ENCODE measurements at places on chromosomes 4 and X.

GRCh38 chrX:133448512-133449076, 33.3 kb upstream of the GPC4 start:
- no peak for DNase-seq

DNA sequence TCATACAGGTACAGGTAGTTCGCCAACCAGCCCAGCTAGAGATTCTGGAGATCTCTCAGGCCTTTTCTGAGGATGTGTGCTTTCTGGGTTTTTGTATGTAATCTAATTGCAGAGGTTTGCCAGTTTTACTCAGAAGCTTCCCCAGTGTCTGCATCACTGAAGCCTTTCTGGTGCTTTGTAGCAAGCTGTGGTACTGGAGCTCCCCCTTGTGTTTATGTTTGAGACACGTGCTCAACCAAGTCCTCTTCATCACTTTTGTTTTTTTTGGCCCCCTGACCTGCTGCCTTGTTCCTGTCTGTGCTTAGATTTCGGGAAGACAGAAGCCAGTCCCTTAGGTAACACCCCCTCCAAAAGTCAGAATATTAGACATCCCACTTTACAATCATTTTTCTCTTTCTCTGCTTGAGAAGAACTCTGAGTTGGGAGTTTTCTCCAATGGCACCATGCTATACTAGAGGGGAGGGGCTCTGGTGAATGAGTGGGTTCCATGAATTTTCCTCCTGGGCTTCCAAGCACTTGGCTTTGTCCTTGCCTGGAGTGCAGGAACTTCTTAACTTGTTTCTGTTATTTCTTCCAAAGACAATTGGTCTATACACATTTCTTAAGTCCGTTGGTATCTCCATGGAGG, 128.4 kb upstream of the TBC1D9 start:
- peak; percentile 46 for DNase-seq

- no peak for DNase-seq
Observed at GRCh38 chr4:173821036-173821435, 291.0 kb upstream of the HAND2 start.

DNA sequence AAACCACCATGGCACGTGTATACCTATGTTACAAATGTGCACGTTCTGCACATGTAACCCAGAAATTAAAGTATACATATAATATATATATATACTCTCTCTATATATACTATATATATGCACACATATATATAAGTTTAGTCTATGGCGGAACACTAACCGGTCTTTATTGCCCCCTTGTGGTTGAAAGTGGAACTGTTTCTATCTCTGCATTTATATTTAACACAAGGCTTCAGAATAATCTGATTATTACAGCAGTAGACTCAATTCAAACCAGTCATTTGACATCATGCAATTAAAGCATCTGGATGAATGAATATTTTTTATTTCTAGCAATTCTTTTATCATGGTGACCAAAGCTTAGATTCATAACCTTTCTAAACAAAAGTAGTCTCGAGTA, 14.6 kb downstream of the RAB9B start:
- DNase-seq, result no peak

GRCh38 chr4:183600189-183600685, 58.7 kb downstream of the RWDD4 start:
- DNase-seq, result no peak

DNA sequence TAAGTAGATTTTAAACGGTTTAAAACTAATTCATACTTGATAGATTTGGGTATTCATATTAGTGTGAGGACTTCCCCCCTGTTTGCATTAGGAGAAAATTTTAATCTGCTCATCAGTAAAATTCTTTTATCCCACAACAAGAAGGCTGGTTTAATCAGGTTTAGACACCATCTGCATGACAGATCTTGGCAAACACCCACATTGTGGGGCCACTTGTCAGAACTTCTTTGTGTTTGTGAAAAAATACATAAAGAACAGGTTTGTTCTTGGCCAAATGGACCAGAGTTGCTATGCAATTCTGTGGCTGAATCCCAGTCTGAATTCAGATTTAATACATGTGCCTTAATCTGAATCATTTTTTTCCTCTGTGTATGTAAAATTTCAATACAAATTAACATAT, 121.1 kb downstream of the REPS2 start:
- no peak for DNase-seq

GRCh38 chr4:129403848-129404247, 307.9 kb downstream of the C4orf33 start:
- DNase-seq, result no peak

DNA sequence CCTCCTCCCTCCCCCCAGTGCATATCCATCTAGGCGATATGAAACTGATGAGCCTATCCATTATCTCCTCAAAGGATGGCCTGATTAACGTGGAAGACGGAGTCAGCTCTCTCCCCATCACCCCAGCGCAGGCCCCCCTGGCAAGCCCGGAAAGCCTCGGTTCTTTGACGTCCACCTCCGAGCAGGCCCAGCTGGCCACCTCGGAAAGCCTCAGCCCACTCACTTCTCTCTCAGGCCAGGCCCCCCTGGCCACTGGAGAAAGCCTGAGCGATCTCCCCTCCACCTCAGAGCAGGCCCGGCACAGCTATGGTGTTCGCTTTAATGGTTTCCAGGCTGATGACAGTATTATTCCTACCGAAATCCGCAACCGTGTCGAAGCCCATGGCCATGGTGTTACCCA, 14.8 kb downstream of the GABRQ start:
- DNase-seq, result no peak

GRCh38 chr4:657834-658667, 16.0 kb downstream of the ATP5ME start:
- no peak for DNase-seq

DNA sequence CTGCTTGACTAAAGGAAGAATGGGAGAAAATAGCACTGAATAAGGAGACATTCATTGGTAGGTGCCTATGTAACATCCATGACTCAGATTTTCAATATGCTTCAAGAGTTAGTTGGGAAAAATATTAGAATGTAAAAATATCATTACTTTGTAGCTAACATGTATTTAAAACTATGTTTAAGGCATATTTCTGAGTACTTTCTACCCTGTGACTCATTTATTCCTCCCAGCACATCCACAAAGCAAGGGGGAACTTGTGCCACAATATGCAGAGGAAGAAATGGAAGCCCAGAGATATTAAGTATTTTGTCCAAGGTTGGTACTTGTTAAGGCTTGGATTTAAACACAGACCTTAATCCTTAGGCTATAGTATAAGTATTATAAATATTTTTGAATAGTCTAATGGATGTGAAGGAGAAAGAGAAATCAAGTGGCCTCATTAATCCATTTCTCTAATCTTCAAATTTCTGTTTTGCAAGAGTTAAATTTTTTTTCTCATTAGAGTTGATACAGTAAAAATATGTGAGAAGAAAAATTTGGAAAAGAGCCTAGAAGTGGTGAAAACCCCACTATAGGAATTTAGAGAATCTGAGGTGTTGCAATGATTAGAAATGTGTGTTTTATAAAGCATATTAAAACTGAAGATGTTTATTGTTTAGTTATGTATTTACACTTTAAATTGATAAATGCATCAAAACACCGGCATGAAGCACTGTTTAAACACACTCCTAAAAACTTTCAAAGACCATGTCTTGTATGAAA, 149.3 kb upstream of the GYPA start:
- DNase-seq, result no peak

- DNase-seq, result no peak
Observed at GRCh38 chr4:16438986-16439385, 212.7 kb upstream of the TAPT1 start.

- DNase-seq, result no peak
Observed at GRCh38 chr4:48467891-48468290, 15.3 kb upstream of the SLC10A4 start.

DNA sequence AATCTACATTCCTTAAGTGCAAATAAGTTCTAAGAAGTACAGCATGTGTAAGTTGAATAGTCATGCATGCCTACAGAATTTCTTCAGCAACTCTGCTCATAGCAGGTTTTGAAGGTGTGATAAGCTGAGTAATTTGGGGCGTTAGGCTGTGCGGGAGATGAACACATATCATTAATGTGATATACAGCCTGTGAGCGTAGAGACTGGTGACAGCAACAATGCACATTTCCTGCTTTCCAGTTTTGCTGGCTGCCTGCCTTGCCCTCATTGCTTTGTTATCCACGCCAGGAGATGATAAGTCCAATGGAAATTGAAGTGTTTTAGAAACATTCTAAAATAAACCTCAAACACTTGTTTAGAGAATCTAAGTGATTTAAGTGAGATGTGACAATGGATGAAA, 1709.4 kb downstream of the ARAP2 start:
- DNase-seq, result no peak

GRCh38 chr4:170741856-170742255, 652.1 kb upstream of the AADAT start:
- DNase-seq, result no peak

GRCh38 chr4:22063613-22064012, 115.0 kb upstream of the KCNIP4 start:
- DNase-seq, result no peak

DNA sequence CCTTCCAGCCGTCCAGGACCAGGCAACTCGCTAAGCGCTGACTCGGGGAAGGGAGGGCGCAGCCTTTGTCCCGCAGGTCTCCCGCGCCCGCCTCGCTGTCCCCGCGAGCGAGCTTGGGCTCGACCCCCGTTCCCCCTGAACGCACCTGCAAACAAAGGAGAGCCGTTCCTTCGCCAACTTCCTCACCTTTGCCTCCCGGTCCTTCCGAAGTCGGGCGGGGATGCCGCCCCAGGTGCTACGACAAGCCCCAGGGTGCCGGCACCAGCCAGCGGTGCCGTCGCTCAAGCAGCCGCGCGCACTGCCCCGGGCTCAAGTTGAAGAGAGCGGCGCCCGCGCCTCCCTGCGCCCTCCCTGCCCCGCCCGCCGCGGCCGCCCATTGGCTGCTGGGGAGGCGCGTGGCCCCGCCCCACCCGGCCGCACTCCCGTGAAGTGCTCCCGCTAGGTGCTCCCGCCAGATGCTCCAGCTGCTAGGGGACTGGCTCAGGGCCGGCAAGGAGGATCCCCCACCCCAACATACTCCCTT, 107.1 kb downstream of the NSUN7 start:
- peak; percentile 66 for DNase-seq

DNA sequence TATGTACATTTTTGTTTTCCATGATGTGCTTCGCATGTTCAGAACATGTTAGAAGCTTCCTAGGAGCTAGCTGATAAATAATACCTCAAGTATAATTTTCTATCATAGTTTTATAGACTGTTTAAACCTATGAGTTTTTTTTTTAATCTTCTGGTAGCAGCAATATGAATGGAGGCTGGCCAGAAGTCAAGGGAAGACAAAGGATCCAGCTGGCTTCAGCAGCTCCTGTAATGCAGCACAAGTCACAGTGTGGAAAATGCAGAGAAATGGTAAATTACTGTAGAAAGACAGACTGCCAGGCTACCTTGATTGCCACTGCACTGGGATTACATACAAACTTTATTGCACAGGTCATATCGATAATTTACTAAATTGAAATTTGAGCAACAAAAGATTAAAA, 537.9 kb downstream of the IQCM start:
- DNase-seq, result no peak

DNA sequence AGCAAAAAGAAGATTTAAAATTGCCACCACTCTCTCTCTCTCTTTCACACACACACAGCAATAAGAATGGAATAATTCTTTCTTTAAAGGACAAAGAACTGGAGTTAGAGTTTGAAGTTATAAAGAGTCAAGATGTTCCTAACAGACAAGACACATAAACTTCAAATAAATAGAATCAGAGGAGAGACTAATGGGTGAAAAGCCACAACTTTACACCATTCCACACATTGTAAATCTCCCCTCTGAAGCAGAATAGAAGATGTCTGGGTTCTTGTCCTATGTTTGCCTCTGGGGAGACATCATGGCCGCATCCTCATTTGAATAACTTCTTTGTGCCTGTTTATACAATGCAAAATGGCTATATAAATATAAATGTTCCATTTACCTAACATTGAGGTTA, 39.6 kb downstream of the SLC39A8 start:
- no peak for DNase-seq

DNA sequence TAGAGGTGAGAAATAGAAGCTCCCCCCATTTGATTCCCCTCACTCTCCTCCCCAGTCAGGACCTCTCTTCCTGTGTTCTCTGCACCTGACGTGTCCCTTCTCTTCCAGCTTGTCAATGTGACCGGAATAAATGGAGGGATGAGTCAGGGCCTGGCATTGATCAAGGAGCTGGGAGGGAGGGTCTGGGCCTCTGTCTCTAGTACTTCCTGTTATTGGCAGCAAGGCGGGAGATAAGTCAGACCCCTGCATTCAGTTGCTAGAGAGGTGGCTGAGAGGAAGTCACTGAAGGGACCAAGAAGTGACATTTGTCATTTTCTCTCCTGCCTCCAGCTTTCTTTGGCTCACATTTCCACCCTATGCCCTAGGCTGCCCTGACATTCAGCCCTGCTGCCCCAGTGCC, 35.1 kb upstream of the ZNF41 start:
- DNase-seq, result no peak

GRCh38 chrX:136251041-136251991, at the start of gene MAP7D3:
TSS of gene MAP7D3 (minus strand) at chrX:136251400. CDS start at chrX:136251358, 42 bp downstream.
- DNase-seq, result peak; percentile 67

DNA sequence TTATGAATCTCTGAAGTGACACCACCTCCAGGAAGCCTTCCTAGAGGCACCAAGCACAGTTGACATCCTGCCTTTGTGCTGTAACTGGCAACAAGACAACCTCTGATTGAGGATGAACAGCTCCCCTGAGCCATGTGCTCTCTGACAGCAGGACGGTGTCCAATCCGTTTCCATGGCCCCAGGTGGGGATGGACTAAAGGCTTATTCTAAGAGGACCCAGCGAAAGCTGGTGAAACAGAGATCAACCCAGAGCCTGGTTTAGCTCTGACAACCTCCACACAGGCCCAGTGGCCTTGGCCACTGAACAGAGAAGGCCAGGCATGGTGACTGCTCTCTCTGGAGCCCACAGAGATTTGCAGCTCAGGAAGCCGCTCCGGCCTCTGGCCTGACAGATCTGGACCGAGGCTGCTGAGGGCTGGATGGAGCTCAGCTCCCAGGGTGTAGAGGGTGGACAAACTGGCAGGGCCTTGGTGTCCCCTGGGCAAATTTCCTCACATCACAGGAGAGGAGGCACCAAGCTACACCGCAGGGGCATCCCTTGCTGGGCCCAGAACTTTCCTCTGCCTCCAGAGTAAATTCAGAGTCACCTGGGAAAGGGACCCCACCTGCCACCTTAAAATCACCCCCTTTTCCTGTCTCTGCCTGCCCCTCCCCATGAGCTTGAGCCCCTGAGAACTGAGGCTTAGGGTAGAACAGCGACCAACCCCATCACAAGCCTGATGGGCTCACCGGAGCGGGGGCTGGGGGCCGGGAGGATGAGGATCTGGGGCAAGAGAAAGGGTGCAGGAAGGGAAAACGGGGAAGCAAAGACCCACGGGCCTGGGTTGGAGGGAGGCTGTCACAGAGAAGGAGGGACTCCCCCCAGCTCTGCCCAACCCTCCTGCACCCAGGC, 40.2 kb downstream of the HMX1 start:
- DNase-seq, result no peak

- no peak for DNase-seq
Observed at GRCh38 chrX:134717698-134718097, 59.4 kb upstream of the PLAC1 start.

- no peak for DNase-seq
Observed at GRCh38 chrX:2954541-2954940, 25.4 kb upstream of the ARSD start.
